GM12864 (cell line): ENCODE measurements at places on chromosomes 7 and 10.

GRCh38 chr10:63256009-63256773 lies 123.1 kb downstream of the NRBF2 start:
- DNase-seq, result no peak

DNA sequence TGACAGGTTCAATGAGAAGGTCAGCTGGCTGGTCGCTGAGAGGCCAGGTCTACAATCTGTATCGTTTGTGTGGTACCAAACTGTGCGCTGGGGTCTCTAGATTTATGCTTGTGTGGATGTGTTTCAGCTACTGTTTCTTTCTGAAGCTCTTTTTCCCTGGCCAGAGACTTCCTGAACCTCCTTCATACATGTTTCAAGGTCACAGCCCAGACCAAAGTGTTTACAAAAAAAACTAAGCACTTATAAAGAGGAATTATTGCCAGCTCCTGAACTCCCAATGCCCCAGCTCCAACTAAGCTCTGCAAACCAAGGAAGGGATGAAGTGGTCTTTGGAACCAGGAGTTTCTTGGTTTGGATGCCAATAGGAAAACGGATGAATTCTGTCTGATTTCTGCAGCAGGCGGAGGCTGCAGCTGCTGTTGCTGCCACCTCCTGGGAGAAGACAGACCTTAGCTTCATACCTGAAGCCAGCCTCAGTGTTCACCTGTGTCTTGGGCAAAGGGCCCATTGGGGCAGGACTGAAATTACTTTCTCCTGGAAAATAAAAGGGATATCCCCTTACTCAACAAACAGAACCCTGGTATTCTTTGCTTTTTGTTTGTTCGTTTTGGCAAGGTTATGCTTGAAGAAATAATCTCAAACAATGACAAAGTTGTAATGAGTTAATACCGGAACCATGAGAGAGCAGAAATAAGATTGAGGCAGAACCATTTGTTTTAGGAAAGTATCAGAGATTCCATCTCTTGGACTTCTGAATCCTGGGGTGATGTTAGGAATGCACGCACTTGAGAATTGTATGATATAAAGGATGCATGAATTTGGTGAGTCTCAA lies 24.6 kb upstream of the MKLN1 start:
- no peak for DNase-seq

- no peak for DNase-seq
Observed at GRCh38 chr10:22997096-22997495, 69.2 kb downstream of the ARMC3 start.

GRCh38 chr10:10786109-10787090 lies 231.3 kb upstream of the CELF2 start:
- DNase-seq, result no peak

GRCh38 chr7:99737726-99738125 lies 2.7 kb upstream of the CYP3A7 start:
- DNase-seq, result no peak

DNA sequence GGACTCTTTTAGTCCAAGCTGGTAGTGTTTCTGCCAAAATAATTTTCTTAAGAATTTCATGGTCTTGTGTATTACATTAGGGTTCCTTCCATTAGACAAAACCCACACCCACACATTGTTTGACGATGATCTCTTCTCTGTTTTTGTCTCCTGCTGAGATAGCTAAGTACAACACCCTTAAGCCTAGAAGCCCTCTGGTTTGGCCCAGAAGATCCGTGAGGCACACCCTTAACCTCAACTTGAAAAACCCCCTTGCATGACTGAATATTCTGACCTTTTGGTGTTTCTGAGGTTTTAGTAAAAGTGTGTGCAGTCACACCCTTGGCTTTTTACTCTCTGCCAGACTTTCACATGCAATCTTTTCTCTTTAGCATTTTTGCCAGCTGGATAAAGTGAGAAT lies 29.3 kb upstream of the ERCC6 start:
- peak; percentile 47 for DNase-seq

- no peak for DNase-seq
Observed at GRCh38 chr10:129621693-129622092, 154.7 kb downstream of the MGMT start.

GRCh38 chr10:22581461-22581860 lies 132.9 kb downstream of the PIP4K2A start:
- DNase-seq, result no peak

DNA sequence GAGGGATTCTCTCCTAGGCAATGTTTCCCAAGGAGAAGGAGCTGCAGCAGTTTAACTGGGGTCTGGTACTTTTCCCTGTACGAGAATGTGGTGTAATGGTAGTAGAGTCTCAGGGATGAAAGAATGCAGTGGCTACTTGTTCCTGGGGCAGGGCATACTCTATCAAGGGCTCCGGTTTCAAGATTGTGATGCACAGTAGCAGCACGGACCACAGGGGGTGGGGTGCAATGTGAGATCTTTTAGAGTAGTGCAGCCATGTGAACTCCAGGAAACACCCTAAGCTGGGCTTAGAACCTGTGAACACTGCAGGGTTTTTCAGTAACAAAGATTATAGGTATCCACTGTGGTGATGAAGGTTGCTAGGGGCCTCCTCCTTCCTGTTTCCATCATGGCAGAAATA lies 903.9 kb downstream of the NRG3 start:
- DNase-seq, result no peak

DNA sequence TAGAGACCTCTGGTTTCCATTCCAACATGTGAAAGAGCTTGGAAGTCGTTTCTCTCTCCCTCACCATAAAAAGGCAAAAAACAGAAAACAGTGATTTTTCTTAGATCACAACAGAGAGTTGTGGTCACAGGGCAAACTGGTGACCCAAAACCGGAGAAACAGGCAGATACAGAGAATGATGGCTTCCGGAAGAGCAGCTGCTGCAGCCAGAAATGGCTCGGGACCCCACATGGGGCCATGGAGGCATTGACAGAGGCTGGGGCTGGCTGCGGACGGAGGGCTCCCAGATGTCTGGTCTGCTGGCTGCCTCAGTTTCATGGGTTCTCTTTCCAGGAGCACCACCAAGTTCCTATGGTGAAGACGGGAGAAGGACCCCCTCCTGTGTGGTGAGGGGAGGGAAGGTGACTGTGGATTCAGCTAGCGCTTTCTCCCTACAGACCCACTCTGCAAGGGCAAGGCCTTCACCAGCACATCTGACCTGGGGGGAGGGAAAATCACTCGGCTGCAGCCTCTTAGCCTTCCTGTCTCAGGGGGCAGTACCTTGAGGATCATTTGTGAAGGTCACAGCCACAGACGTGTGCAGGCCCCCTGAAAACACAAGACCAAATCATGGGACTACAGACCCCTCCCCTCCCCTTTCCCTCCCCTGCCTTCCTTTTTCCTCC lies 81.4 kb downstream of the WDR37 start:
- DNase-seq, result no peak

GRCh38 chr10:30748152-30748973 lies 118.8 kb upstream of the LYZL2 start:
- no peak for DNase-seq

- no peak for DNase-seq
Observed at GRCh38 chr10:70092389-70092718, 39.7 kb downstream of the MACROH2A2 start.

DNA sequence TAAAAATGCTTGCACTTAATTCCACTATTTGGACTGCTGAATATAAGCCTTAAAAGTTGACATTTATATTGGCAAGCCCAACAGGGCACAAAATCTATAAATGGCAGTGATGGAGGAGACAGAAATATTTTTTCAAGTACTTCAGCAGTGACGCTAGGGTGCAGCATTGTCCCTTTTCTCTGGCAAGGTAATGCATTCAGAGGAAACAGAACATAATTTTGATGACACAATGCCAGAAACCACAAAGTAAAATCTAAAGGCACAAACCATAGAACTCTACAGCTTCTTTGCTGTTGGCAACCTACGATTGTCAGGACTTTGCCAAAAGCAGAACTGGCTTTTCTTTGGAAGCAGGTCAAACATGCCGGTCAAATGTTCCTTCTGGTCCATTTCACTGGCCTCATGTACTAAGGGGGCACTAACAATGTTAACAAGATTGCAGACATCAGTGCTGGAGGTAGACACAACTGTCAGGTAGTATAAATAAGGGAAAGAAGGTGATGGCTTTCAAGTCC lies 30.9 kb upstream of the FAM133B start:
- DNase-seq, result peak; percentile 79

- DNase-seq, result no peak
Observed at GRCh38 chr7:23491502-23491901, 21.2 kb upstream of the IGF2BP3 start.

GRCh38 chr7:129728875-129729467 lies 117.5 kb downstream of the NRF1 start:
- no peak for DNase-seq

DNA sequence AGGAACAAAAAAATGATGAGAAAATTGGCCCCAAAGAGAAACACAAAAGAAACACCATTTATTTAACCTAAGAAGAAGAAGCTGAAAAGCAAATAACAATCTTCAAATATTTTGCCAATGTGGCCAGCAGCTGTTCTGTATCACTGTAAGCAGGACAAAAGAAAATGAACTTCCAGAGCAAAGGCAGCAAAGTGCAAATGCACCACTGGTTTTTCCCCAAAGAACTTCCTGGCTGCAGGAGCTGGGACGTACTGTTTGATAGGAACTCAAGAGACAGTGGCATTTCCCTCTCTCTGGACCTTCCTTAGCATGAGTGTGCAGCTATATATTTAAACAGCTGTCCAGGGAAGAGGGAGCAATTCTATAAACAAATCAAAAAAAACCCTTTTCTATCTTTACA lies 60.4 kb downstream of the RNLS start:
- DNase-seq, result no peak

DNA sequence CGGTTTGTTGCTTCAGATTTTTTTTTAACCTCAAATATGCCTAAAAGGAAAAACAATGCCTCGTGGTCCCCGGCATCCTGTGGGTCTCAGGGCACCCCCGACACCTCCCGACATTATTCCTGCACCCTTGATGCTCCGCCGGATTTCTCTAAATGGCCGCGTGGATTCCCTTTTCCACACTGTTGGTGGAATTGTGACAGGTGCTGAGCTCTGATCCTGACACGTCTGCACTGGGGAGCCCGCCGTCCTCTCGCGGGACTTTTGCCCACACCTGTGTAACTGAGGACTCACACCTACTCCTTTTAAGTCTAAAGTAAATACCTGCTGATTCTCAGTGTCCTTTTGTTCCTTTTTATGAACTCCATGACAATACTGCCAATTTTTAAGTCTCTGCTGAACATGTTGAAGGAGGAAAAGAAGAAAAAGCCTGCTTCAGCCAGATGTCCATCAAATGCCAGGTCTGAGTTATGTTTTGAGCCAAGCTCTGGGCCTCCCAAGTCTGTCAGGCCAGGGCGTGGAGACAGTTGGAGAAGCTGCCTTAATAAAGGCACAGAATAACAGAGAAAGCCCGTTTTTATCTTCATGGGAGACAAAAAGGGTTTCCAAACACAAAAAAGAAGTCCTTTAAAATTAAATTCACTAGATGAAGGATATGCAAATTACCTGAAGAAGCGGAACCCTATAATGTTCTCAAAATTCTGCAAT lies 568.2 kb downstream of the DNAJB6 start:
- no peak for DNase-seq

GRCh38 chr7:34928052-34928451 lies 109.2 kb downstream of the DPY19L1 start:
- DNase-seq, result peak; percentile 2

GRCh38 chr7:159063046-159063840 lies 81.4 kb downstream of the VIPR2 start:
- DNase-seq, result no peak

DNA sequence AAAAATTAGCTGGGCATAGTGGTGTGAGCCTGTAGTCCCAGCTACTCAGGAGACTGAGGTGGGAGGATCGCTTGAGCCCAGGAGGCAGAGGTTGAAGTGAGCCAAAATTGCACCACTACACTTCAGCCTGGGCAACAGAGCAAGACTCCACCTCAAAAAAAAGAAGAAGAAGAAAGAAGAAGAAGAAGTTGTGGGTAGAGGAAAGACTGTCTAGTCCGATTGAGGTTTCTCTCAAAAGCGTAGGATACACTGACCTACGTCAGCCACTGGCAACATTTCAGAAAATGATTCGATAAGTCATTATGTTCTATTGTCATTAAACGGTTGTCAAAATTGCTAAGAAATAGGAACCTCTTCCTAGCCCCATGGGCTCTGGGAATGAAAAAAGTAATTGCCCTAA lies 22.3 kb upstream of the RHBDD2 start:
- no peak for DNase-seq

- DNase-seq, result no peak
Observed at GRCh38 chr7:39407137-39407536, 159.1 kb upstream of the YAE1 start.

DNA sequence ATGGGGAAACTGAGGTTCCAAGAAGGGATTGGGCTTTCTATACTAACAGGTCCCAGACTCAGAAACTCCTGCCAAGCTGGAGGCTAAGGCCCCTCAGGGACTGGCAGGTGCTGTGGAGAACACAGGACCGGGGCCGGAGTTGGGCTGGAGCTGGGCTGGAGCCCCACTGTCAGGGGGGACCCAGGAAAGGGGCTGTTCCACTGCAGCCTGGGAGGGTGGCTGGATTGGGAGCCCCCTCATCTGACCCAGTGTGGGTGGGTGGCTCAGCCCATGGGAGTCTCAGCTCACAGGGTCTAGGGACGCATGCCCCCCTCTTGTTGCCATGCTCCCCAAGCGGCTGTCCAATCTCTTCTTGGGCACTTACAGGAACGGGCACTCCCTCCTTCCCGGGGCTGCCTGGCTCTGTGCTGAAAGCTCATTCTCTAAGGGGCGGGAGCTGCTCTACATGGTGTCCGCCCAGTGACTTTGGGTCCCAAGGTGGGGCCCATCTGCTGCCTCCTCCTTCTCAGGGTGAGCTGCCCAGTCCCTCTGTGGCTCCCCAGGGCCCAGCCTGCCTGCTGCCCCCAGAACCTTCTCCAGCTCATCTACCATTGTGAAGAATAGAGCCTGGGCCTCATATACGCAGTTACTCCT lies 126.5 kb downstream of the MYL10 start:
- DNase-seq, result no peak

- no peak for DNase-seq
Observed at GRCh38 chr7:128381161-128381821, 19.8 kb upstream of the PRRT4 start.

DNA sequence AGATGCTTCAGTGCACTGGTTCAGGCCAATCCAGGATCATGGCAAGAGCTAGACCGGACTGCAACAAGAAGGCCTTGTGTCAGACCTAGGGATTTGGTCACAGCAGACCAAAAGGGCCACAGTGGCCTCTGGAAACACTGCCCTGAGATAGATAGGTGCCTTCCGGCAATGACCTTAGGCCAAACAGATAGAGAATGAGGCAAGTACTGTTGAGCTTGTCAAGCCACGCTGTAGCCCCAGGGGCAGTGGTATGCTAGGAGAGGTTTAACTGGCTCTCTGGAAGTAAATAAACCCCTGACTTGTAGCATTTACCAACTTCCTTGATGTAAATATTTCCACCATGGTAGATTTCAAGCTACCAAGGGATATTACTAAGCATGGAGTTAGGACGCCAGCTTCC lies 197.5 kb downstream of the GRID1 start:
- no peak for DNase-seq

DNA sequence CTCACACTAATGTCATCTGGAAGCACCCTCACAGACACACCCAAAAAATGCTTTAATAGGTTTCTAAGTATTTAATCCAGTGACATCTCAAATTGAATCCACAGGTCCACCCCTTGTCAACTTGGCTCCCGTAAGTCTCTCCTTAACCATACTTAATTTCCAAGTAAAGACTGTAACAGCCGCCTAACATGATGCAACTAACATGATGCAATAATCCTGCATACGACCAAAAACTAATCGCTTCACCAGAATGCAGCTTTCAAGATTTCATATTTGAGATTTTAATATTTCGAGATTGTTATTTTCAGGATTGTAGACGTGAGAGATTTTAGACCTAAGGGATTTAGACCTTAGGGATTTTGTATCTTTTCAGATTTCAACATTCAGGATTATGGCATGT lies 3.7 kb upstream of the HDAC9 start:
- no peak for DNase-seq

- DNase-seq, result no peak
Observed at GRCh38 chr7:33639552-33640197, 265.7 kb upstream of the BMPER start.
